Stimulated activated CD8-positive, alpha-beta memory T cell treated with anti-CD3 and anti-CD28 coated beads, Interleukin-7, amount 100 ng/mL, for 4 hours (primary cell): ENCODE measurements at places on chromosomes 2 and 18.

- no peak for DNase-seq
Observed at GRCh38 chr2:177717831-177718618, 325.5 kb downstream of the AGPS start.

DNA sequence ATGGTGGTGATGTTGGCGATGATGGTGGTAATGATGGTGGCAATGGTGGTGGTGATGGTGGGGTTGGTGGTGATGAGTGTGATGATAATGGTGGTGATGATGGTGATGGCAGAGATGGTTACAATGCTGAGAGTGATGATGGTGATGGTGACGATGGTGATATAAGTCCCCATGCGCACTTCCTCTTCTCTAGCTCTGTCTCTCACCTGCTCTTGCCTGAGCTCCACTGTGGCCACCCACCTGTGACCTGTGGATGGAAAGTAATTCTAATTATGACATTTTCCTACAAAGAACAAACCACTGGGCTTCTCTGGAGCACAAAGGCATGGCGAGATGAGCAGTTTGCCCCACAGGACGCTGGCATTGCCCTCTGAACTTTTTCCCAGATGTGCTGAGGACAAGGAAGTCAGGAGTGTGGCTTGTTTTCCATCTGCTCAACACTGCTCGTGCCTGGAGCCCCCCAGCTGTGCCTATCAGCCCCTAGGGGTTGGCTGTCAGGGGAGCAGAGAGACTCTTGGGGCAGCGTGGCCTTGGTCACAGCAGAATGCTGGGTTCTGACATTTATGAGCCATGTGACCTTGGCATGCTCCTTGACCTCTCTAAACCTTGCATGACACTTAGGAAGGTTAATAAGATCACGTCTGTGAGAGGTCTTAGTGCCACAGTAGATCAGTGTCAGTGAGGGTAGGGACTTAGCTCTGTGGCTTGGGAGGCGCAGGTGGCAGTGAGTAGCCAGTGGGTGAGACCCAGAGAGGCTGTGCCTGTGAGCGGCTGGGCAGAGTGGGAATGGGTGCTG, 68.4 kb downstream of the RRM2 start:
- DNase-seq: no peak

DNA sequence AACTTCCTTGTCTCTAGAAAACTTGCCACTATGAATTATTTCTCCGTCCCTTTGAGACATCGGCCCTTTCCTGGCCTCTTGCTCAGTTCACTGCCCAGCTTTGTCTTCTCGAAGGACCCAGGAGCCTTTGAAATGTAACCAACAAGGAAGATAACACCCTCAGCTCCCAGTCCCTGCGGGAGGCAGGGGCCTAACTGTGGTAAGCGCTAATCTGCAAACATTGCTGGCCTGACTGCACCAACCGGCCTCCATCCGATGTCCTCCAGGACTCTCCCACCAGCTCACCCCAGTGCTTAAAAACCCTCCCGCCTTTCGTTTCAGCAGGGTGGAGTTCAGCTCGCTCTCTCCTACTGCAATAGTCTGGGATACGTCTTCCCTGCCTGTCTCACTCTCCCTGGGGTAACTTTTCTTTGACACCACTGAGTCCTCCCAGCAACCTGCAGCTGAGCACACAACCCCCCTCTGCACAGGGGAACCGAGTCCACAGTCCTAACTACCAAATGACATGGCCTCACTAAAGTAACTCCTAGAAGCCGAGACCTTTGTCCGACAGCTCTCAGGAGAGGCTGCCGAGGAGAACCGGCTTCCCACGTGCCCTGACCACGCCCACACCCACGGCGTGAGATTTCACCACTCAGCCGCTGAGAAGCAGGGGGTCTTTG, 76.1 kb downstream of the MBP start:
- DNase-seq: no peak

GRCh38 chr18:27996801-27997272, 180.1 kb downstream of the CDH2 start:
- no peak for DNase-seq

DNA sequence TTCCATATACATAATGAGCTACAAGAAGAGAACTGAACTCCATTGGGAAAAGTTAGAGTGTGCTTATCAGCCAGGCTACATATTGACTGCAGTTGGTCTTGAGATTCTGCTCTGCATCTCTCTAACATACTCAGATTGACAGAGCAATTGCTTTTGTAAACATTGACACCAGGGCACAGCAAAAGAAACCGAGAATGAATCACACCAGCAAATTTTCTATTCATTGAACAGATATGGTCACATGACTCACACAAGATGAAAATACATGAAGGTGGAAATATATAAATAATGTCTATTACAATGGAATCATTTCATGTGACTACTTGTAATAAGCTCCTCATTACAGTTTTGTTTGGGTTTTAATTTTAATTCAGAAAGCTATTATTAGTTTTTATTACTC, 691.9 kb upstream of the TMEFF2 start:
- DNase-seq: no peak

GRCh38 chr2:235709969-235710879, 216.4 kb downstream of the AGAP1 start:
- DNase-seq: no peak
